ENCODE measurements at places on chromosomes 6 and 20. TPM values are rescaled to one million over a fixed set of nuclear protein-coding genes. Genes with fewer than 3 reads are reported as not detected.
A peak's percentile ranks its signal among the peaks of the same experiment; 100 is the strongest.

DNA sequence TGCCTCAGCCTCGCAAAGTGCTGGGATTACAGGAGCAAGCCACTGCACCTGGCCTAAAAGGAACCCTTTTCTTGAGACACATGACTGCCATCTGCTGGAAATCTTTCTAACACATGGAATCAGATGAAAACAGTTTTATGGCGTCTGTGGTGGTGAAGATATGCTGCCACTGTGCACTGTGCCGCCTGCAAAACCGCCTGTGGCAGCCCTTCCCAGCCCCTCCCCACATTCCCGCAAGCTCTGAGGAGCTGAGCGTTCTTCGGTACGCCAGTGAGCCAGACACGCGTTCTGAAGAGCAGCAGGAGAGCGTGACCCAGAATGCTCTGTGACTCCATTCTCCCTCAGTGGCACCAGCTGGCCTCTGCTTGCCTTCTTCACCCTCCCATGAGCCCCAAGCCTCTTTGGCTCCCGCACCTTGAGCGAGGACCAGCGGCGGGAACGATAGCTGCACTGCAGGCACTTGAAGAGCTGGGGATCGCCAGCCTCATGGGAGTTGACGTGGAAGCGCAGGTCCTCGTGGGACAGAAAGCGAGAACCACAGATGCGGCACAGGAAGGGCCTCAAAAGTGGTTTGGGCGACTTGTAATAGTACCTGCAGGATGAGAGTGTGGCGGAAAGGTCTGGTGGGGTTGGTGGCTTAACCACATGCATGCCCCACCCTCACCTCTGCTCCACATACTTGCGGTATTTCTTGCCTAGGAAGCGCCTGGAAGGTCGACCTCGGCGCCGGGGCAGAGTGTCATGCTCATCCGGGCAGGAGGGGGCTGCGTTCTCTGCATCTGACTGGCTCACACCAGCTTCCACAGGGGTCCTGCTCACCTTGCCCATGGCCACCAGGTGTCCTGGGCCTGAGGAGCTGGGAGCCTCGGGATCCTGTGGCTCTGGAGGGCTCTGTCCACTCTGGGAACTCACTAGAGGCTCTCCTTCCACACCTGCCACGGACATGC, 8.7 kb downstream of the ZNF335 start:
- H3K4me1 ChIP-seq = peaks cover 2% of the 10 kb centered on the region
- H3K4me3 ChIP-seq = no peak overlapping the region

- H3K4me1 ChIP-seq = no peaks in the 10 kb centered on the region
- peaks cover 3% of the 10 kb centered on the region for H3K36me3 ChIP-seq
- no peak overlapping the region for H3K27ac ChIP-seq
- no peak for DNase-seq
These were observed 101.6 kb upstream of the SNX9 start for GRCh38 chr6:157721426-157721825.

- DNase-seq = peak; percentile 65
- no peak overlapping the region for H3K27ac ChIP-seq
- H3K27me3 ChIP-seq = no peaks in the 10 kb centered on the region
- peaks cover 8% of the 10 kb centered on the region for H3K4me1 ChIP-seq
These were observed 20.7 kb downstream of the DYNLRB1 start for GRCh38 chr20:34536798-34537394.

DNA sequence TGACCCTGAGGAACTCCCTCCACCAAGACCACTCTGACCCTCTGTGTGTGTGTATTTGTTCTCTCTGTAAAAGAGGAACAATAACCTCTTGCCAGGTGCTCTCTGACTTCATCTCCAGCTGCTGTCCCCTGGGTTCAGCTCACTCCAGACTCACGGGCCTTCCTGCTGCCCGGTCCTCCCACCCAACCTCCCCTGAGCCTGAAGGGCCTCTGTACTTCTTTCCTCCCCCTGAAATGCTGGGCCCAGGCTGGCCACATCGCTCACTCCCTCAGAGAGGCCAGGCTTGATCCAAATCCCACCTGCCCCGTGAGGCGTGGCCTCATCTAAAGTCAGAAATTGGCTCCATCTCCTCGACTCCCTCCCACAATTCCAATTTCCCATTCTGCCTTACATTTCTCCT, 202.4 kb downstream of the PRKN start:
- DNase-seq = no peak
- H3K27me3 ChIP-seq = no peaks in the 10 kb centered on the region
- no peak overlapping the region for H3K4me3 ChIP-seq
- H3K36me3 ChIP-seq = peaks cover 1% of the 10 kb centered on the region
- no peak overlapping the region for H3K27ac ChIP-seq
- H3K4me1 ChIP-seq = no peaks in the 10 kb centered on the region

- peaks cover 28% of the 10 kb centered on the region for H3K4me1 ChIP-seq
- no peak for DNase-seq
- H3K36me3 ChIP-seq = peaks cover 7% of the 10 kb centered on the region
- H3K4me3 ChIP-seq = no peak overlapping the region
These were observed 17.7 kb downstream of the GFOD1 start for GRCh38 chr6:13469693-13470092.

RAD21L1 gene
- total RNA-seq = not detected

SCGN gene
- not detected for total RNA-seq

MATN4 gene
- 1.5 TPM for total RNA-seq

GPX6 gene
- total RNA-seq = not detected

GRCh38 chr20:49762940-49763766, 49.5 kb upstream of the B4GALT5 start:
- peaks cover 38% of the 10 kb centered on the region for H3K27me3 ChIP-seq
- peaks cover 9% of the 10 kb centered on the region for H3K4me1 ChIP-seq

- no peak for DNase-seq
- no peaks in the 10 kb centered on the region for H3K36me3 ChIP-seq
- no peaks in the 10 kb centered on the region for H3K27me3 ChIP-seq
- no peak overlapping the region for H3K4me3 ChIP-seq
- H3K4me1 ChIP-seq = no peaks in the 10 kb centered on the region
These were observed 124.0 kb upstream of the ECI2 start for GRCh38 chr6:4259391-4259790.

PHACTR1 gene
- total RNA-seq = 0.31 TPM

- peaks cover 6% of the 10 kb centered on the region for H3K4me1 ChIP-seq
- H3K27ac ChIP-seq = peak overlapping the region; percentile 69
- peak overlapping the region; percentile 83 for H3K4me3 ChIP-seq
- peaks cover 2% of the 10 kb centered on the region for H3K36me3 ChIP-seq
- H3K27me3 ChIP-seq = peaks cover 68% of the 10 kb centered on the region
- DNase-seq = peak; percentile 77
These were observed 148.3 kb downstream of the GPX5 start for GRCh38 chr6:28673787-28674671.

- no peak overlapping the region for H3K4me3 ChIP-seq
- DNase-seq = no peak
- no peaks in the 10 kb centered on the region for H3K4me1 ChIP-seq
- no peak overlapping the region for H3K27ac ChIP-seq
- peaks cover 20% of the 10 kb centered on the region for H3K27me3 ChIP-seq
- H3K36me3 ChIP-seq = no peaks in the 10 kb centered on the region
These were observed 168.5 kb upstream of the ATXN1 start for GRCh38 chr6:16929809-16930208.

GRCh38 chr6:25458485-25458884, 179.3 kb downstream of the CARMIL1 start:
- DNase-seq = peak; percentile 55
- no peak overlapping the region for H3K4me3 ChIP-seq
- H3K36me3 ChIP-seq = no peaks in the 10 kb centered on the region
- no peak overlapping the region for H3K27ac ChIP-seq
- no peaks in the 10 kb centered on the region for H3K4me1 ChIP-seq

GRCh38 chr20:64239449-64240242, 15.9 kb upstream of the PCMTD2 start:
- no peak overlapping the region for H3K4me3 ChIP-seq
- no peaks in the 10 kb centered on the region for H3K36me3 ChIP-seq
- H3K27me3 ChIP-seq = no peaks in the 10 kb centered on the region
- DNase-seq = no peak
- H3K4me1 ChIP-seq = no peaks in the 10 kb centered on the region

- no peaks in the 10 kb centered on the region for H3K27me3 ChIP-seq
- H3K4me3 ChIP-seq = no peak overlapping the region
- H3K27ac ChIP-seq = no peak overlapping the region
- peaks cover 19% of the 10 kb centered on the region for H3K36me3 ChIP-seq
These were observed 109.0 kb downstream of the RALGAPA2 start for GRCh38 chr20:20603339-20603990.

DNA sequence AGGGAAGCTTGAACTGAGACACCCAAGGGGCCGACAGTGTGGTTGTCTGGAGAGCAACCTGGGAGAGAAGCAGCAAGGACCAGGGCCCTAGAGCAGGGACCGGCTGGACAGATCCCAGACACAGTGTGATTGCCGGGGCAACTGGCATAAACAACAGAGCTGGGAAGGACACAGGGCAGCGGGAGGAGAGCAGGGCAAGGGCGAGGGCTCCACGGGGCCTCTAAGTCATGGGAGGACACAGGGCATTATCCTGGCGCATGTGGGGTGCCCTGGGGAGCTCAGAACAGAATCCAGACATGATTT, 31.1 kb upstream of the CCR6 start:
- no peak overlapping the region for H3K4me3 ChIP-seq
- no peak for DNase-seq
- peaks cover 6% of the 10 kb centered on the region for H3K36me3 ChIP-seq
- H3K4me1 ChIP-seq = peaks cover 39% of the 10 kb centered on the region
- no peak overlapping the region for H3K27ac ChIP-seq
- H3K27me3 ChIP-seq = peaks cover 2% of the 10 kb centered on the region

- H3K36me3 ChIP-seq = peaks cover 31% of the 10 kb centered on the region
- DNase-seq = no peak
- H3K27ac ChIP-seq = no peak overlapping the region
These were observed 26.2 kb downstream of the C20orf173 start for GRCh38 chr20:35503281-35503680.

- H3K27me3 ChIP-seq = peaks cover 30% of the 10 kb centered on the region
- H3K4me1 ChIP-seq = no peaks in the 10 kb centered on the region
- no peaks in the 10 kb centered on the region for H3K36me3 ChIP-seq
- no peak overlapping the region for H3K27ac ChIP-seq
- H3K4me3 ChIP-seq = no peak overlapping the region
These were observed 13.3 kb downstream of the FRK start for GRCh38 chr6:116047173-116047933.

- no peaks in the 10 kb centered on the region for H3K27me3 ChIP-seq
- peaks cover 31% of the 10 kb centered on the region for H3K36me3 ChIP-seq
- no peak for DNase-seq
- H3K27ac ChIP-seq = peak overlapping the region; percentile 8
- H3K4me3 ChIP-seq = no peak overlapping the region
These were observed 21.2 kb downstream of the STK38 start for GRCh38 chr6:36526066-36526465.

GRCh38 chr20:60802676-60803075, 449.4 kb upstream of the CDH4 start:
- H3K27me3 ChIP-seq = peaks cover 3% of the 10 kb centered on the region
- no peaks in the 10 kb centered on the region for H3K36me3 ChIP-seq
- no peak for DNase-seq

MYLK4 gene
- 0.07 TPM for total RNA-seq

DNA sequence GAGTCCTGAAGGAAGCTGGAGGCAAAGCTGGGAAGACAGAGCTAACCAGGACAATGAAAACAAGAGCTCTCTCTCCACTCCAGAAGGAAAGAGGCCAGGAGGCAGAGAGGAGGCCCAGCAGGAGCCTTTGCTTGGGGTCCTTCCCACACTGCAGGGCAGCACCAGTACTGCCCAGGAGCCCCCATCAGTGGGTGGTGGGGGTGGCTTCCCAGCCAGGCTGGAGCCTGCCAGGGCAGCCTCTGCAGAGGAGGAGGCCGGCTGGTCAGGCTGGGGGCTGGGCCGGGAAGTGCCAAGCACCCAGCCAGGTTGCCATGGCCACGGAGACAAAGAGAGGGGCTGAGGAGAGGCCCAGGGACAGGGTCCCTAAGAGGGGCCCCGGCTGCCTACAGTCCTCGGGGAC, 33.4 kb downstream of the PREX1 start:
- H3K27ac ChIP-seq = no peak overlapping the region
- no peaks in the 10 kb centered on the region for H3K36me3 ChIP-seq
- DNase-seq = no peak
- H3K4me3 ChIP-seq = no peak overlapping the region

SLC35D3 gene
- not detected for total RNA-seq

- peaks cover 48% of the 10 kb centered on the region for H3K36me3 ChIP-seq
- no peak overlapping the region for H3K27ac ChIP-seq
- H3K4me3 ChIP-seq = no peak overlapping the region
- no peak for DNase-seq
These were observed 174.5 kb upstream of the AKAP12 start for GRCh38 chr6:151065027-151065815.

- H3K4me3 ChIP-seq = no peak overlapping the region
- H3K4me1 ChIP-seq = no peaks in the 10 kb centered on the region
- DNase-seq = no peak
- H3K36me3 ChIP-seq = no peaks in the 10 kb centered on the region
These were observed 154.2 kb upstream of the PROKR2 start for GRCh38 chr20:5470943-5471342.

DPPA5 gene
- not detected for total RNA-seq

DNA sequence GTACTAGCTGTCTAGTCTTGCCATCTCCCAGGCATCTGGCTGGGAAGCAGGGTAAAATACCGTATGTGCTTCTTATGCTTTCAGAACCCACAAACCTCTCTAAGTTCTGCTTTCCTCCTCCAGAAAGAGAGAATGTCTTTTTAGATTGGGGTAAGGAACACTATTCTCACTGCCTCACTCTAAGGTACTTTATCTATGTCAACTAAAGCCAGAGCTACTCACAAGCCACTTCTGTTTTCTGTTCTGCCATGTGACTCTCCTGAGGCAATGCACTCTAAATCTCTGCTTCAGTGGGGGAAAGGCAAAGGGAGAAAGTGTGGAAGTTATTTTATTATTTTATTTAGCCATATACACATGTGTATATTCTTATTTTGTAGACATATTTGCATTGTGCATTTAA, 15.6 kb downstream of the MEP1A start:
- no peaks in the 10 kb centered on the region for H3K4me1 ChIP-seq
- no peak for DNase-seq
- H3K36me3 ChIP-seq = no peaks in the 10 kb centered on the region
- peaks cover 37% of the 10 kb centered on the region for H3K27me3 ChIP-seq

FAM83C gene
- not detected for total RNA-seq

- peaks cover 4% of the 10 kb centered on the region for H3K36me3 ChIP-seq
- no peak for DNase-seq
- no peaks in the 10 kb centered on the region for H3K4me1 ChIP-seq
- no peak overlapping the region for H3K27ac ChIP-seq
These were observed 11.8 kb upstream of the SCAF8 start for GRCh38 chr6:154721460-154721859.

DNA sequence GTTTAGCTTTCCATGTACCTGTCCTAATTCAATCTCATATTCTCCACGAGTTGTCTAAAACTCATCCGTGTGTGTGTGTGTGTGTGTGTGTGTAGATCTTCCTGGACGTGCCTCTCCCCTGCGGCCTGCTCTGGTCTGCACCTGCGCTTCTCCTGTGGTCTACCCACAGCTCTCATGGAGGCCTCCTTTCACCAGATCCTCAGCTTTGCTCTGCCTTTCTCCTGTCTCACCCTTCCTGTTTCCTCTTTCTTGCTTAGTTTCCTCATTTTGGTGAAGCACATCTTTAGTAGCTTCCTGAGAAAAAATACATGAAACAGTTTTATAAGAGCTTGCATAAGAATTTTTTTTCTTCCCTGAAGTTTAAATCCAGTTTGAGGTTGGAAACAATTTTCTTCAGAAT, 18.1 kb downstream of the SLX4IP start:
- peaks cover 14% of the 10 kb centered on the region for H3K4me1 ChIP-seq
- DNase-seq = peak; percentile 43
- peak overlapping the region; percentile 53 for H3K27ac ChIP-seq
- no peak overlapping the region for H3K4me3 ChIP-seq
- H3K27me3 ChIP-seq = no peaks in the 10 kb centered on the region
- H3K36me3 ChIP-seq = peaks cover 8% of the 10 kb centered on the region

- H3K4me3 ChIP-seq = no peak overlapping the region
- no peak for DNase-seq
- no peaks in the 10 kb centered on the region for H3K36me3 ChIP-seq
- H3K4me1 ChIP-seq = peaks cover 12% of the 10 kb centered on the region
- no peak overlapping the region for H3K27ac ChIP-seq
These were observed 100.3 kb upstream of the TNFAIP3 start for GRCh38 chr6:137766596-137767370.
